Hematopoietic multipotent progenitor cell treated with erythropoietin and hydrocortisone succinate and interleukin-3 and kit ligand, for 15 days (in vitro differentiated cells): ENCODE measurements at places on chromosomes 1 and 21.
A peak's percentile ranks its signal among the peaks of the same experiment; 100 is the strongest.

DNA sequence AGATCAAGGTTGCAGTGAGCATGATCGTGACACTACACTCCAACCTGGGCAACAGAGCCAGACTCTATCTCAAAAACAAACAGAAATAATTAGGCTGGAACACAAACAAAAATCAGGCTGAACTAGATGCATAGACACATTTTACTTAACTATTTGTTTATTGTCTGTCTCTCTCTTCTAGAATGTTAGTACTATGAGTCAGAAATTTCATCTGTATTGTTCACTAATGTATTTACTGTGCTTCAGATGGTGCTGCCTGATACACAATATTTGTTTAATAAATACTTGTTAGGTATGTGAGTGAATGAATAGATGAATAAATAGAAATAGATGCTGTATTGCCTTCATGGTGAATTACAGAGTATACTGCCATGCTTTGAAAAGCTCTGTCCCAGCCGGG, 6.0 kb upstream of the LIN28A start:
- no peak for DNase-seq

DNA sequence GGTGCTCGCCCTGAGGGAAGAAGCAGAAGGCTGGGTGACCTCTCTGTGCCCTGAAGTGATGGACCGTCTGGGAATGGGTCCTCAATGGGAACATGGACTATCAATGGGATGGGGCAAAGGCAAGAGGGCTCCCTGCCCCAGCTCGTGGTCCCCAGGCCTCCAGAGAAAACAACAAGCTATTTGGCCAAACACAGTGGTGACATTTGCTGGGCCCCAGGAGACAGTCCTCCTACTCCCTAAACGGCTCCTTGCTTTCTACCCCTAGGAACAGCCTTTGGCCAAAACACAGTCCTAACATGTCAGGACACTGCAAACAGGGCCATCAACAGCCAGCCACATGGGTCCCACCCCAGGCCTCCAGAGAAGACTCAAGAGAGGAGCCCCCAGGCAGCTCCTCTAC, 102.8 kb downstream of the RAVER2 start:
- DNase-seq, result no peak

DNA sequence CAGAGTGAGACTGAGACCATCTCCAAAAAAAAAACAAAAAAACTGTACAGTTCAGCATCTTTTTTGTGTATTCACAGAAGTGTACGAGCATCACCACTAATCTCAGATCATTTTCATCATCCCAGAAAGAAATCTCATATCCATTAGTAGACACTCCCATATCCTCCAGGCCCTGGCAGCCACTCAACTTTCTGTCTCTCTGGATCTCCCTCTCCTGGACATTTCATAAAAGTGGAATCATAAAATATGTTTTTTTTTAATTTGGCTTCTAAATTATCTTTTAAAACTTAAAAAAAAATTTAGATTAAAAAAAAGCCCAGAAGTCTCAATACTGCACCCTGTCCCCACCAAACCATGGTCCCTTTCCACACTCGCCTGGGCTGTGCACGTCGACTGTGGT, 22.1 kb downstream of the RIPPLY3 start:
- no peak for DNase-seq

DNA sequence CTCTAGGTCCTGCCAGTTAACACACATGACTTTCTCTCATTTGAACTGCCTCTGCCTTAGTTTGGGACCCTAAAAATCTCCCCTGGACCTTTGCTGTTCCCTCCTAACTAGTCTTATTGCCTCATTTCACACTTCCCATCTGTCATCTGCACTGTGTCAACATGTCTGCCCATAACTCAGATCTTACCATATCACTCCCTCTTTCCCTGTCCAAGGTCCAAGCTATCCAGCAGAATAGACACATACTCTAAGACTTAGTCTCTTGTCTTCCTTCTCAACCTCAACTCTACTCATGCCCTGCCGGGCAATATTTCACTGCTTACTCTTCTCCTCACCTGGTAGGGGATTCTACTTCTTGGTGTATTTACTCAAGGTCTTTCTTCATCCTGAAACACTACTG, 79.5 kb upstream of the DAB1 start:
- DNase-seq, result no peak

DNA sequence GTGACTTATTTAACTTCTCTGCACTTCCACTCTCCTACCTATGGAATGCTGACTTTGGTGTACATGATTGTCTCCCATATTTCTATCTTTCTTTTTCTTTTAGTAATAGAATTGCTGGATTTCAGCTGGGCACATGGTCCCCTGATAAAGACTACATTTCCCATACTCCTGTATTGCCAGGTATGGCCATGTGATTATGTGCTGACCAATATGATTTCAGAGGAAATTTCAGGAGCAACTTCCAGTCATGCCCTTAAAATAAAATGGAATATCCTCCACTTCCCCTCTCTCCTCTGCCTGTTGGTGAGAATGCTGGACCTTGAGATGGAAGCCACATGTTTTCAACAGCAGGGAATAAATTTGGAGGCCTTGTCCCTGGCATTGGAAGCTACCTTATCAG, 130.7 kb upstream of the IGSF21 start:
- no peak for DNase-seq

DNA sequence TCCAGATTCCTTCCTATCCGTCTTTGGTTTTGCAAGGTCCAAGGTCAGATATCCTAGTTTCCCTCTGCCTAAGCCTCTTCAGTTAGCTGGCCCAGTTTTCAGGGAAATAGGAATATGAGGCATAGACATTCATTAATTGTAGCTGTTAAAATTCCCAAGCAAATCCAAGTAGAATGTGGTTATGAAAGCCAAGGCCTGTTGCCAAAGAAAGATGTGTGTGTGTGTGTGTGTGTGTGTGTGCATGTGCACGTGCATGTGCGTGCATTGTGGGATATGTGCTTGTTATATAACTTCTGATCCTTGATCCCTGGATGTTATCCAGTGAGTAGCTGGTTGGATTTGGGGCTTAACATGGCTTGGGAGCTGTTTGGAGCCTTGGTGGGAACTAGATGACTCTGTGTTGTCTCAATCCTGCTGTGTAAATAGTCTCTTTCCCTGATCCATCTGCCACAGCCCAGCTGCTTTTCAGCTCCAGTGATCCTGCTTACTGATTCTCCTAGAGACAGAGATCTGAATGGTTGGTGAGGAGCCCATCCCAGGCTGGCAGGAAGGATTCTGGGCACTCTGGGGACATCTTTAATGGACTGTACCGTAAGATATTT, 70.6 kb upstream of the GCLM start:
- DNase-seq, result no peak

- DNase-seq, result no peak
Measured at GRCh38 chr1:116781034-116781433, 26.8 kb downstream of the CD2 start.

DNA sequence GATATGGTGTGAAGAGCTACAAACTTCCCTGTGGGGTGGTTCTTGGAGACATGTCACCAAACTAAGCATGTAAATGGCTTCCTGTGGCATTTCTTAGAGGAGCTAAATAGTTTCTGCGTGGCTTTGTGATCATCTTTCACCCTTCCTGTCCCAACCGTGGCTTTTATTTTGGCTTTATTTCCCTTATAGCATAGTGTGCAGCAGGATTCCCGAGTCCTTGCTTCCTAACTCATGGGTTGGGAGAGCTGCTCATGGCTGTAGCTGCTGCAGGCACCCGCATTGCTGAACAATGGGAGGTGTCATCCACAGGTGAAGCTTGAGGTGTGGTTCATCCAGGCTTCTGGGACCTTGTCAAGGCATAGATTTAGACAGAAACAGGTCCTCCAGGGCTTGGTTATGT, 192.0 kb downstream of the SDCCAG8 start:
- DNase-seq, result no peak

DNA sequence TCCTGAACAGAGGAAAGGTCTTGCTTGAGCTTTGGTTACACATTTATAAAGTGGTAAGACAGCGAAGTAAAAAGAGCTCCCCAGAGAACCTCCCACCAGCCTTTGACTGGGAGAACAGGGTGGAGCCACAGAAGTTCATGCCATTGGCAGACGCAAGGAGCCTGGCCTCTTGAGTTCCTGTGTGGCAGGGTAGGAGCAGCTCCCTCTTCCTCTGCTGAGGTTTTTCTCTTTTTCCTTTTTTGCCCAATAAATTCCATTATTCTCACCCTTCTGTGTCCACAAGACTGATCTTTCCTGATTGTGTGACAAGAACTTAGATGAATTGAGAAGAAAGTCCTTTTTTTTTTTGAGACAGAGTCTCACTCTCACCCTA, 4.3 kb downstream of the THEM4 start:
- DNase-seq, result peak; percentile 18

DNA sequence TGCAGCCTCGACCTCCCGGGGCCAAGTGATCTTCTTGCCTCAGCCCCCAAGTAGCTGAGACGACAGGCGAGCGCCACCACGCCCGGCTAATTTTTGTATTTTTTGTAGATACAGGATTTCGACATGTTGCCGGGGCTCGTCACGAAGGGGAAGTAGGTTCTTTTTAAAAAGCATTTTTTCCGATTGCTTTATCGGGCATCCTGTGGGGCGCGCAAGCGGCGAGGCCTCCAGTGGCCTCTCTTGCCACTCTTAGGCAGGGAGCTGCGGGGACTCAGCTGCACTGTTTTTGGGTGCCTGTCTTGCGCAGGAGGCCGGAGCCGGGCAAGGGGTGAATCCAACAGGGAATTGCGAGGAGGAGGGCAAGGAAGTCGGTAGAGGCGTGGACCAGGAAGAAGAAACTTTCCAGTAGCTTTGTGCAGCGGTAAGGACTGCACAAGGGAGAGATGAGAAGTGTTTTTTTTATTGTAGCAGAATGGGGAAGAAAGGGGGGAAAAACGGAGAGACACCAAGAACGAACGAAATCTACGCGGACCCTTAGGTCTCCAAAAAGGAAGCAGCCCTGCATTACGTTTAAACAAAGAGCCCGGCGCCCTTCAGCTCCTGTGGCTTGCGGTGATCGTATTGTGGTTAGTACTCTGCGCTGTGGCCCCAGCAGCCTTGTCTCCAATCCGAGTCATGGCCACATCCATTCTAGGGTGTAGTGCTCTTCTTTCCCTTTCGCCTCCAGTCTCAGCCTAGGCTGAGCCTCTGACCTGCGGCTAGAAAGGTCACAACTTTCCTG, 164.8 kb downstream of the PPIAL4G start:
- no peak for DNase-seq

- peak; percentile 36 for DNase-seq
Measured at GRCh38 chr1:43706598-43707189, 642 bp upstream of the ST3GAL3 start.

- peak; percentile 39 for DNase-seq
Measured at GRCh38 chr1:23657659-23658275, 33.8 kb upstream of the RPL11 start.

GRCh38 chr1:45922813-45923212, 119.4 kb downstream of the MAST2 start:
- no peak for DNase-seq

GRCh38 chr1:46536527-46536926, 14.9 kb downstream of the KNCN start:
- DNase-seq, result no peak

GRCh38 chr1:32399843-32400242, 5.6 kb upstream of the BSDC1 start:
- no peak for DNase-seq

- DNase-seq, result no peak
Measured at GRCh38 chr1:25702101-25702775, 85.6 kb downstream of the MAN1C1 start.
